CD4-positive, alpha-beta memory T cell (primary cell): ENCODE measurements at places on chromosomes 3 and 15.

DNA sequence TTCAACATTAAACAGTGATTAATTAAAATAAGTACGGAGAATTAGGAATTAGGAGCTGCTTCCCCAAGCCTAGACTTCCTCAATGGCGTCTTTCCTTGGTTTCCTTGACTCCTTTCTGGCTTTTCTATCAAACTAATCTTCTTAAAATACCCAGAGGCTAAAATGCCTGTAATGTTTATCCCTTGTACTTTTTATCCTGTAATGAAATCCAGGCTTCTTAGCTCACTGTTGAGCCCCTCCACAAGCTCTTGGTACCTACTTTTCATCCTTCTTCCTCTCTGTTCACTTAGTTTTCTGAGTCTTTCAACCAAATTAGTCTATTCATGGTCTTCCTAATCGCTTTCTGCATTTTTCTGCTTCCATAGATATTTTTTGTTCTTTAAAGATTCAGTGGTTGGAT is 6.9 kb upstream of the UBE2E1 start:
- DNase-seq = no peak

DNA sequence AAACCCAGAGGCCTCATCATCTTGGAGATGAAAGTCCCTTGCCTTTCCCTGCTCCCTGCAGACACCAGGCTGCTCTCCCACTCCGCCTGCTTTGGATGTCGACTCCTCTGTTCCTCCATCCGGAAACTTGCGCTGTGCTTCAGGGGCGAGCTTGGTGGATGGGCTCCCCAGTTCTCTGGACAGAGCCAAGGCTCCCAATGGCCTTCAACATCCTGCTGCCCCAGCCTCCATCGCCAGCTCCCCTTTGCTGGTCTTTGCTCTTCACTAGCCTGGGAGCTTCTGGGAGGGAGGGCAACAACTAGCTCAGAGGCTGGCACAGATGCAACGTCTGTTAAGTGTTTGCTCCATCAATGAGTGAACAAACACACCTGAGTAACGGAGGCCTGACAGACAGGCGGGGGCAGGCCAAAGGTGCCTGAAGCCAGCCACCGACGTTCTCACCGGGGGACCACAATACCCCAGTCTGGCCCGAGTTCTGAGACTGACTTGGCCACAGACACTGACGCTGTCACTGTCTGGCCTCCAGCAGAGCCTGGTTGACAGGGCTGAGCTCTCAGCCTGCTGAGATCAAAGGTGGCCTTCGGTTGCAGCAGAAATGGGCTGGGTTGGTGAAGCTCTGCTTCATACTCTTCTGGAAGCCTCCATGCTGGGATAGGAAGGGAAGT is 39.0 kb downstream of the RGMA start:
- DNase-seq = no peak

- no peak for DNase-seq
Measured at GRCh38 chr15:48981941-48982340, 18.2 kb upstream of the SHC4 start.

GRCh38 chr3:52383446-52383845 is 61.5 kb downstream of the SEMA3G start:
- DNase-seq = no peak

DNA sequence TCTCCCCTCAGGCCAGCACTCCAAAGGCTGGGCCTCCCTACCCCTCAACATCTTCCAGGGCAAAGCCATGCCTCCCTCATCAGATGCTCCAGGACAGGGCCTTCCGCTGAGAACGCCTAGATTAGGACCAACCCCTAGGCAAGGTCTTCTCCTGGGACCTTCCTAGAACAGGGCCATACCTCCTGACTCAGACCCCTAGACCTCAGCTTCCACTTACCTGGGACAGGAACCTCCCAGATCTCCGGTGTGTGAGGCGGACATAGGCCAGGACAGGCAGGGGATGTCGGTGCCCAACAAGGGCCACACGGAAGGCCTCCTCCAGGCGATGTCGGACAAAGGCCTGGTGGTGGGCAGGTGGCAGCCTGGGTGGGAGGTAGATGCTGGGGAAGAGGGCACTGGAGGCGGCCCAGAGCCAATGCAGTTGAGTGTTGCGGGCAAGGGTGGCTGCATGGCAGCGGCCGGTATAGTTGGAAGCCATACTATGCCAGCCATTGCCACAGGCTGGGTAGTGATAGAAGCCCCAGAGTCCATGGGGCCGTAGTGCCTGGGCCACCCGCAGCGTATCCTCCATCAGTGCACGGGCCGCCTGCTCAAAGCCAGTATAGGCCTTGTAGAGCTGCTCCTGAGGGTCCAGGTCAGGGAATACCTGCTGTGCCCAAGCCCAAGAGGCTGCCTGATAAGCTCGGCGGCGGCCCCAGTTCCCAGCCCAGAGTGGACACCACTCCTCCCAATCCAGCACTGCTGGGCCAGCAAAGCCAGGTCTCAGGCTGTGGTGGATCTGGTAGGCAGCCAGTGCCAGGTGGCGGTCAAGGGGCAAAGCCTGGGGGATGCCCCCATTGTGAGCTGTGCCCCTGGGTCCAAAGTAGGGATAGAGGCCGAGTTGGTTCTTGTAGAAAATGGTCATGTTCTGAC is 2.5 kb upstream of the IFRD2 start:
- DNase-seq = no peak
